ENCODE measurements at places on chromosomes 12 and 14.
A peak's percentile ranks its signal among the peaks of the same experiment; 100 is the strongest.

DNA sequence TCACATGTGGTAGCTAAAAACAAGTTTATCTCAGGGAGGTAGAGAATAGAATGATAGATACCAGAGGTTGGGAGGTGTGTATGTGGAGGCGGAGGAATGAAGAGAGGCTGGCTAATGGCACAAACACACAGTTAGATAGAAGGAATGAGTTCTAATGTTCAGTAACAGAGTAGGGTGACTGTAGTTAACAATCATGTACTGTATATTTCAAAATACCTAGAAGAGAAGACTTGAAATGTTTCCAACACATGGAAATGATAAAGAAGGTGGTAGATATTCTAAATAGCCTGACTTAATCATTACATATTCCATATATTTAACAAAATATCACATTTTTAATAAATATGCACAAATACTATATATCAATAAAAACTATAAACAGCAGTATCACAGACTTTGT lies 8.9 kb upstream of the IFNG-AS1 start:
- no peak for DNase-seq

- DNase-seq = no peak
Observed at GRCh38 chr14:77979666-77980351, 179.9 kb downstream of the ADCK1 start.

DNA sequence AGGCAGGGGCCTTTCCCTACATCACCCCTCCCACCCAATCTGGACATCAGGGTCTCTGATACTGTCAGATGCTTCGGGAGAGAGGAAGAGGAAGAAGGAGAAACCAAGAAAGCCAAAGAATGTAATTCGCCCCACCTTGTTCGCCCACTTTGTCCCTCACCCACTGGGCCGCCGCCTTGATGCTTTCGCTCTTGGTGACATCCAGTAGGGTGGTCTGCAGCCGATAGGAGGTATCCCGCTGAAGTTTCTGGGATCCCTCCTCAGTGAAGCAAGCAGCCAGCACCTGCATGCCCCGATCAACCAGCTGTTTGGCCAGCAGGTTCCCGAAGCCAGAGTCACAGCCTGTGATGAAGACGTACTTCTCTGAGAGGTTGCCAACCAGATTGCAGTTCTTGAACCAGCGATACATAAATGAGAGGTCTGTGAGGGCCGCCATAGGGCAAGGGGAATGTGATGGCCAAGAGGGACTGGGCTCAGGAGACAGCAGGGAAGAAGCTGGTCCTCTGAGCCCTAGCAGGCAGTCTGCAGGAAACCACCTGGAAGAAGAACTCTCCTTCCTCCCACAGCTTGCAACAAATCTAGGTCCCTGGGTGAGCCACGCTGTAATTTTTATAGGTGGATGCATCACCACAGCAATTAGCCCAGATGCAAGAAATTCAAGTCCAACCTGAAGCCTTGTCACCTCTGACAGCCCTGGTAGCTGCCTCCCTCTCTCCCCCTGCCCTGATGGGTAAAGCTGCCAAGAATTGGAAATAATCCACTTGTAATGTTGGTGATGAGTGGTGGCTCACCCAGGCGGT lies at the start of gene SDR9C7:
TSS of gene SDR9C7 (minus strand) at position 583 of the 800 bp plus-strand sequence. CDS start at position 436, 147 bp downstream.
- no peak for DNase-seq

DNA sequence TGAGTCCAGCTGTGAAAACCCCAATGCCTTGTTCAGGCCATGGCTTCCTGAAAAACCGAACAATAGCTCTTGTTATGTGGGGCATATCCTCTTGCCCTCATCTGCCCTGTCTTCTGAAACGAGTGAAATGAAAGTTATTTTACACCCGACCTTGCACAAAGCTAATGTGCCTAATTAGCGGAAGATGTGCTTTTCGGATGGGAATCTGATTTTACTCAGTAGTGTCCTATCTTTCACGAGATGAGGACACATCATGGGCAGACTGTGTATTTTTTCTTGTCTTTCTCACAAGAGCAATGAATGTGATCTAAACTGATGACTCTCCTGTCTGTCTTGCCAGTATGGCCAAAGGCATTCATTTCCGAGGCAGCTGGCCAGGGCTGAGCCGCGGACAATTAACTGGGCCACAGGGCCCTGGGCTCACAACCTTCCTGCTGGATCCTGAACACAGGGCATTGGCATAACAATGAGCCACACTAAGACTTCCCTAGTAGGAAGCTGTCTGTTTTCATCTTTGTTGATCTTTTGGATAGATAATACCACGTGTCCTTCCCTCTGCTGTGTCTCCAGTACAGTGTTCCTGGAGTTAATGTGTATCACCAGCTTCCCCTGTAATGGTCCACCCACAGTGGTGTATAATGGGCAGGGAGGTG lies 86.0 kb upstream of the HIF1A start:
- DNase-seq = peak; percentile 50

Data from DMS153 (cell line).